Brain (organoid and tissue), 16 donors: ENCODE measurements at places on chromosomes 4 and X.
A peak's percentile ranks its signal among the peaks of the same experiment; 100 is the strongest.

GRCh38 chrX:68935362-68935761, 106.5 kb downstream of the EFNB1 start:
- no peak for DNase-seq

DNA sequence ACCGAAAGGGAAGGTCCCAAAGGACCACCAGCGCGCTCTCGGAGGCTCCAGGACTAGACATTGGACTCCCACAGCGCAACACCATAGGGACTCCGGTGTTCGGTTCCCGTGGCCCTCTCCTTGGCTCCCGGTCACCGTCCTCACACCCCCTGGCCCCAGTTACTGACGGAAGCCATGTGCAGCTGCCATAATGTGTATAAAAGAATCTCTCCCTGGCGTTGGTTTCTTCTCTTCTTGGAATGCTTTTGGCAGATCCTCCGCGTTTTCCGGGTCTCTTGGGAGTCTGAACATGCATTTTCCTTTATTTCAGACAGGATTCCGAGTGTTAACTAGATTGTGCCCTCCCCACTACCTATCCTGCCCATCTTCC, 69.8 kb downstream of the FBXO8 start:
- no peak for DNase-seq

DNA sequence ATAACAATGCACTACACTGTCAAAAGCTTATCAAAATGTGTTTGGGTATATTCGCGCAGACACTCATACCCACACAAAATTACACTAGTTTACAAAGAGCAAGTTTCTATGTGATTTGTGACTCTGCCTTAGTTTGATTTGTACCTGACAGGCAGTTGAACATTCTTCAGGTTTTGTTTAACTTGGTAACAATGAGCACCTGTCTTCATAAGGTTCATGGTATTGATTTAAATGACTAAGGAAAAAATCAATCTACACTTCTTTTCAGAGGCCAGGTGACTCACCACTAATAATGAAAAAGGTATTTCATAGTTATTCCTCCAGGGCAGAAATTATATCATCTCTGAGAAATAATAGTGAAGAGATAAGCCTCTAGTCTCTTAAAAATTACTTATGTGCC, 1114.6 kb upstream of the AGA start:
- peak; percentile 24 for DNase-seq

DNA sequence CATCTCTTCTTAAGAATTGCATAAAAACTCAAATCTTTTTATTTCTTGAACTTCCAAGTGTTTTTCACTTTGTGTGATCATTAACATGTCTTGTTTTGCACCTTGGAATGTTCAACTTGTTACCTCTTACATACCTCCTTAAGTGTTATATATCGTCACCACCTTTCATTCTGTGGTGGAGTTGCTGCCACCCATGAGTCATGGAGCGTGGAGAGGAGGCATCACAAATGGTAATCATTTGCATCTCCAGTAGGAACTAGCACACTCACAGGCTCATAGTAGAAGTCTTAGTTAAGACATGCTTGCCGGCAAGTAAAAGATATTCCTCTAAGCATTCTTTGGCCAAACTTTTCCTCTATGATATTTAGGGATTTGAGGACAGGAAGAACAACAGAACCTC, 67.0 kb upstream of the VCX start:
- DNase-seq = no peak

- no peak for DNase-seq
Measured at GRCh38 chrX:106898462-106898861, 4.7 kb downstream of the RIPPLY1 start.

DNA sequence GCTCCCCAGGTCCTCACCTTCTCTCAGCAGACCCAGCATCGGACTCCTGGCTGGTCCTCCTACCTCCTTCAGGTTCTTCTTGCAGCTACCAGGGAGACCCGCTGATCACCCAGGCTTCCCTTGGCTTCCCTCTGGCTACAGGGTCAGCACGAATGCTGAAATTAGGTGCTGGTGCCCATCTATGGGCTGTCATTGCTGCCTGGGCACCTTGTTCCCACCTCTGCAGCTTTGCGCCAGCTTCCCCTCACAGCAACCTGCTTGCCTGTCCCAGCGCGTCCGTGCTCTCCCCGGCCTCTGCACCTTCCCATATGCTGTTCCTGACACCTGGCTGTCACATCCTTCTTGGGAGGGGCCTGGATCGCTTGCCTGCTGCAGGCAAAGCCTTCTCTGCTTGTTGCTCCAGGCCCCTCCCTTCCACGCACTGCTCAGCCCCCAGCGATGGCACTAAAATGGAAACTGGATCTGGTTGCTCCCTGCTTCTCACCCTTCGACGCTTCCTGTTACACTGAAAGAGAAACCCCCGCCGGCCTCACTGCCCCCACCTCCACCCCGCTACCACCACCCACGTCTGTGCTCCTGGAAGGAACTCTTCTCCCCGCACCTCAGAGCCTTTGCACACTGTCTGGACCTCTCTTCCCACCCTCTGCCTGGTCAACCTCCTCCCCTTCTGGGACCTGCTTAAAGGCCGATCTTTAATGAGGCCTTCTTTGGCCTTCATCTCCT, 22.2 kb downstream of the C4orf50 start:
- no peak for DNase-seq

GRCh38 chr4:155197757-155198156, 10.7 kb upstream of the NPY2R start:
- DNase-seq = no peak

DNA sequence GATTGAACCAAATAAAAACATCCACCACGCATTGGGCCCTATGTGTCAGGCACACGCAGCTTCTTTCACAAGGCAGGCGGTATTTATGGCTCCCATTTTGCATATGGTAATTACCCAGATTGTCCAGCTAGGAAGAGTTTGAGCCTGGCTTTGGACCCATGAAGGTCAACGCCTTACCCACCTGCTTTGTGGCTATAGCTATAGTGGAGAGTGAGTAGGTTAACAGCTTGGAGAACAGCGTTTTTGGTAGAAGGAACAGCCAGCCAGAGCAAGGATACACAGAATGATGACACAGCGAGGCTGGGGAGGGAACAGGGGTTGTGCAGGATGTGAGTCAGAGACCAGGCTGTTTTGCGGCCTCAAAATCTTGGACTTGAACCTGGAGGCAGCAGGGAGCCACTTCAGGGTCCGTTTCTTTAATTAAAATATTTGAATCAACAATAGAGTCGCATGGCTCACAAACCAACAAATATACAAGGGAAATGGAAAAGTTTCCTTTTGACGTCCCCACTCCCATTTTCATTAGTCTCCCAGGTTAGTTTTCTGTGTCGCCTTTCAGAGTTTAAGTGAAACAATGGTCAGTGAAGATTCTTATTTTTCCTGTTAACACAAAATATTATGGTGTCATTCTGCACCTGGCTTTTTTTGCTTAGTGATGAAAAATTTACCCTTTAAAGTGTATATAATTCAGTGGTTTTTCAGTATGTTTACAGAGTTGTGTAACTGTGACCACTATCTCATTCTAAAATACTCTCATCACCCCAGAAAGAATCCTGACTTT, 118.2 kb upstream of the STX18 start:
- DNase-seq = no peak

DNA sequence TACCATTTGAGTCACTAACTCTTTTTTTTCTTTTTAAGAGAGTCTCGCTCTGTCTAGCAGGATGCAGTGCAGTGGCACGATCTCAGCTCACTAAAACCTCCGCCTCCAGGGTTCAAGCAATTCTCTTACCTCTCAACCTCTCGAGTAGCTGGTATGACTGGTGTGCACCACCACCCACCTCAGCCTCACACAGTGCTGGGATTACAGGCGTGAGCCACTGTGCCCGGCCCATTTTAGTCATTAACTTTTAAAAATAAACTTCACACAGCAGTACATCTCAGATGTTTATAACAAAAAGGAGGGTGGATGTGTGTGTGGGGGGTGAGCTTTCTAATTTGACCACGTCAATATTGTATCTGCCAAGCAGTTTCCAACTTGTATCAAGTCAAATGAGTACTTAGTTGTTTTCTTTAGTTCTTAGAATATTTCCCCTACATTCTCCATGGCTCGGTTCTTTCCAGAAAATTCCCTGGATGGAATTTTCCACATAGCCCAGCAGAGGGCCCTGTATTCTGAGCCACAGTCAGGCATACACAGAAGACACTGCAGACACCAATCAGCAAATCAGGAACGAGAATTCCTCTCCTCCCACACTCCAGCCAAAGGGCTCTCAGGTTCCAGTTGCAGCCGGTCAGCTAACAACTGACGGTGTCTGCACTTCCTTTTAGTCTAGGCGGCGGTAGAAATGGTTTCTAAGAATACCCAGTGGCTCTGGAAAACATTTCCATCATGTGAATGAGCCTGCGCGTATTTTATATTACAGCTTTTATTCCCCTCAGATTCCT, 20.1 kb upstream of the ARAF start:
- peak; percentile 90 for DNase-seq

- no peak for DNase-seq
Measured at GRCh38 chrX:111868726-111869638, 7.0 kb upstream of the TRPC5OS start.

DNA sequence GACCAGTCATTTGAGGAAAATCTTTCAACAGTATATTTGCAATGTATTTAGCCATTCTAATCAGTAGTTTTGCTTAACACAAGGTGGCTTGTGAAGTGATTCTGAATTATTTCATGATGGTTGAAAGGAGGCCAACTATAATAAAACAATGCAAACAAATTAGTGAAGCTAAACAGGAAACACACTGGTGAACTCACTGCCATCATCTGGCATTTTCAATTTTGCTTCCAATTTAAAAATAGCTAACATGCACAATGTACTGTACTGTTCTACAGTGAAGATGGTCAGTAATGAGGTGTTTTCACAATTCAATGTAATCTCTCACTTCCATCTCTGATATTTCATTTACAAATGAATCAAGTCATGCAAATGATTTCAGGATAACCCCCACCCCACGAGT, 31.1 kb downstream of the PGRMC2 start:
- DNase-seq = no peak

- DNase-seq = no peak
Measured at GRCh38 chrX:153620576-153620975, 21.6 kb upstream of the CCNQ start.

- no peak for DNase-seq
Measured at GRCh38 chrX:106220177-106220576, 52.1 kb downstream of the PWWP3B start.

- DNase-seq = no peak
Measured at GRCh38 chr4:133668061-133668851, 519.2 kb downstream of the PCDH10 start.

- DNase-seq = no peak
Measured at GRCh38 chr4:3310301-3311094, 17.7 kb downstream of the RGS12 start.

- DNase-seq = no peak
Measured at GRCh38 chr4:76779740-76780459, 118.0 kb downstream of the SOWAHB start.

- peak; percentile 25 for DNase-seq
Measured at GRCh38 chr4:55125763-55126541, 557 bp upstream of the KDR start.

DNA sequence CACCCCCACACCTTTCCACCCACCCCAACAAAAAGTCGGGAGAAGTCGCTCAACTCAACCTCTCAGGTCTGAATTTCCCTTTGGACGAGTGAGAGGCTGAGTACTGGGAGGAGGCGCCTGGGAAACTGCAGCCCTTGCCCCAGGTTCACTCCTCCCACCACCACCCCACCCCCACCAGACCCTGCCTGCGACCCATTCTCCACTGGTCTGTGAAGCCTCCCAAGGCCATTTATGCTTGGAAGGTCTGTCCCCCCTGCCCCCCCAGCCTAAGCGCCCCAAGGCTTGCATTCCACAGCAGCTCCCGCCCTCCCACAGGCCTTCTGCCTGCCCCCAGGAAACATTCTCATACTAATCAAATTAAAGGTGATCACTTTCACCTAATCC, 27.2 kb downstream of the ELF4 start:
- DNase-seq = no peak

DNA sequence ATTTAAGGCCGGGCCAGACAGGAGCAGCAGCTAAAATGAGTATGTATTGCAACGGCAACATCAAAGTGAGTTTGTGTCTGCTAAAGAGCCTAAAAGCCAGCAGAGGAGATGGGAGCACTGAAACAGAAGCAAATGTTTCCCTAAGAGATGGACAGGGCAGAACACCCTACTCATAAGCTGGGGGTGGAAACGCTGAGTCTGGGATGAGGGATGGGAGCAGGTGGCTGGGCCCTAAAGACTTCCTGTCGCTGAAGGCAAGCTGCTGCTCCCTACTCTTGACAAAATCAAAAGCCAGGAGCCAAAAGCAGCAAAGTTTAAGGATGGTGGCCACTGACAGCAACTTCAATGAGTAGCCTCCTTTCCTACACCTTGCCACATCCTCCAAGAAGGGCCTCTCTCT, 40.6 kb upstream of the NAP1L5 start:
- DNase-seq = no peak

GRCh38 chrX:19811807-19812604, 75.4 kb downstream of the SH3KBP1 start:
- no peak for DNase-seq

- DNase-seq = no peak
Measured at GRCh38 chr4:39331191-39331590, 35.0 kb downstream of the RFC1 start.

DNA sequence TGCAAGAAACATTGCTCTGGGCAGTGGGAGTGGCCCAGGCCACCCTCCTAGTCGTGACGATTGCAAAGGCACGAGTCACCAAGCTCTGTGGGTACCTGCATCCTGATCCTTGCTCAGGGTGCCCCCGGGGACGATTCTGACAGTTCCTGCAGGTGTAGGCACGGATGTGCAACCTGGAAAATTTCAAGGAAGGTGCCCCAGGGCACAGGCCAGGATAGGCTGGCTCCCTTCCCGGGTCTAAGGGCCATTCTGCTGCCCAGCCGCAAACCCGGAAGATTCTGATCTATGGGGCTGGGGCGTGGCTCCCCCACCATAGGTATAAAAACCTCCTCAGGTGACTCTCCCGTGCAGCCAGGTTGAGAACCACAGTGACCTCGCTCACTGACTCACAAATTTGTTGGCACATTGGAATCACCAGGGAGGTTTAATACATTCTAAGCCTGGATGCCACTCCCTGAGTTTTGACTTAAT, 228.5 kb downstream of the PTTG2 start:
- DNase-seq = no peak

DNA sequence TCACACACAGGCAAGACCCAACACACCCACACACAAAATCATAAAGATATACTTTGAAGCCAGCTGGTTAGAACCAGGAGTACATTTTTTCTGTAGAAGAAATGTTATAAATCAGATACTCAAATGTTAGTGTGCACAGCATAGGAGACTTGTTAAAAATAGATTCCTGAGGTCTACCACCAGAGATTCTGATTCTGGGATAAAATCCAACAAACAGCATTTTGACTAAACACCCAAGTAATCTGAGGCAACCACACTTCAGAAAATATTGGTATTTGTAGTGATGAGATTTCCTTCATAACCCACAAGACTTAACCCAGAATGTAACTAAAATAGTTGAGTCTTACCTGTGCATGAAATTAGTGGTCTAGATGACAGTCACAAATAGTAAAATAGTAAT, 301.8 kb downstream of the HNRNPD start:
- DNase-seq = no peak
